ENCODE measurements at places on chromosomes 5 and 9. TPM values are rescaled to one million over a fixed set of nuclear protein-coding genes. Genes with fewer than 3 reads are reported as not detected.

DNA sequence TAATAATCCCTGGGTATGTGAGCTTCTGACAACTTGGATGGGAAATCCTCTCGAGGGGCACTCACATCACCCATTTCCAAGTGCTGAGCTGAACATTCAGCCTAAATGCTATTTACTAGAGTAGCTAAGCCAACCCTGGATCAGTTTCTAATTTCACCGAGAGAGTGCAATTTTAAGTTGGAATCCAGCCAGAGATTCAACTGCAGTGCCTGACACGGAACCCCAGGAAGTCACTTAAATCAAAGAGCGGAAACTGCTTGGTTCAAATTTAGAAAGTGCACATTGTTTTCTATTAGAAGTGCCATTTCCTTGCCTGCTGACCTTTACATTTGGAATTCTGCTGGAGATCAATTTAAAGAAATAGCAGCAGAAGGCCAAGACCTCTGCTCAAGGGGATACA lies 8.8 kb downstream of the SPRY4 start:
- no peak for DNase-seq
- H3K4me3 ChIP-seq = no peak overlapping the region
- no peaks in the 10 kb centered on the region for H3K27me3 ChIP-seq

GRCh38 chr5:9020996-9021395 lies 524.9 kb downstream of the SEMA5A start:
- no peak overlapping the region for H3K4me3 ChIP-seq
- no peaks in the 10 kb centered on the region for H3K36me3 ChIP-seq
- DNase-seq = no peak
- no peaks in the 10 kb centered on the region for H3K27me3 ChIP-seq
- H3K27ac ChIP-seq = no peak overlapping the region
- H3K4me1 ChIP-seq = no peaks in the 10 kb centered on the region

GRCh38 chr9:18531136-18532065 lies 57.4 kb downstream of the ADAMTSL1 start:
- no peaks in the 10 kb centered on the region for H3K4me1 ChIP-seq
- H3K27ac ChIP-seq = no peak overlapping the region
- no peak overlapping the region for H3K4me3 ChIP-seq

- H3K36me3 ChIP-seq = no peaks in the 10 kb centered on the region
- no peak overlapping the region for H3K27ac ChIP-seq
- no peaks in the 10 kb centered on the region for H3K27me3 ChIP-seq
- no peak overlapping the region for H3K4me3 ChIP-seq
- H3K4me1 ChIP-seq = peaks cover 9% of the 10 kb centered on the region
Measured at GRCh38 chr5:127922603-127923002, 161.0 kb upstream of the SLC12A2 start.

DNA sequence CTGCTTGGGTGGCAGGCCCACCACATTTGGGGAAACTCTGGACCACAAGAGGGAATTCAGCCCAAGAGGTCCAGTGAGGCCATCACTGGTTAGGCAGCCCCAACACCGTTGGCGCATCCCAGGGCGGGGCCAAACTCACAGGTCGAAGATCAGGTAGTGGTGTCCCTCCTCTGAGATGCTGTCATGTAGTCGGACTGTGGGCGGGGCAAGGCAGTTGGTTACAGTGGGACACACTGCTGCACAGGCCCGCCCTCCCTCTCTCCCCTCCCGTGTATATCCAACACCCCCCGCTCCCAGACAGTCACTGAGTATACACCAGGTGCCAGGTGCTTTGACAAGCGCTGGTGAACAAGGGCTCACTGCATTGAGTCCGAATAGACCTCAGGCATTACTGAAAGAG lies 32.1 kb downstream of the CAMK2A start:
- H3K4me3 ChIP-seq = no peak overlapping the region
- no peak for DNase-seq
- H3K4me1 ChIP-seq = peaks cover 17% of the 10 kb centered on the region

- no peaks in the 10 kb centered on the region for H3K36me3 ChIP-seq
- H3K27me3 ChIP-seq = 0 out of 2 replicates have a peak, but pooled peaks cover 3% of the 10 kb centered on the region
- DNase-seq = no peak
- no peaks in the 10 kb centered on the region for H3K4me1 ChIP-seq
- no peak overlapping the region for H3K4me3 ChIP-seq
Measured at GRCh38 chr9:101275769-101276250, 109.0 kb downstream of the BAAT start.

- H3K4me3 ChIP-seq = no peak overlapping the region
- H3K4me1 ChIP-seq = no peaks in the 10 kb centered on the region
- no peak overlapping the region for H3K27ac ChIP-seq
- H3K36me3 ChIP-seq = no peaks in the 10 kb centered on the region
- H3K27me3 ChIP-seq = no peaks in the 10 kb centered on the region
- peak; percentile 5 for DNase-seq
Measured at GRCh38 chr9:26723486-26723885, 169.1 kb downstream of the CAAP1 start.

Gene GTF2H2C
- 16.9 TPM for total RNA-seq

Gene PKD2L2
- 0.50 TPM for total RNA-seq

- no peak for DNase-seq
- H3K4me1 ChIP-seq = peaks cover 21% of the 10 kb centered on the region
- no peak overlapping the region for H3K4me3 ChIP-seq
- H3K27me3 ChIP-seq = no peaks in the 10 kb centered on the region
- no peak overlapping the region for H3K27ac ChIP-seq
- H3K36me3 ChIP-seq = no peaks in the 10 kb centered on the region
Measured at GRCh38 chr5:122063836-122064235, 14.2 kb downstream of the LOX start.

DNA sequence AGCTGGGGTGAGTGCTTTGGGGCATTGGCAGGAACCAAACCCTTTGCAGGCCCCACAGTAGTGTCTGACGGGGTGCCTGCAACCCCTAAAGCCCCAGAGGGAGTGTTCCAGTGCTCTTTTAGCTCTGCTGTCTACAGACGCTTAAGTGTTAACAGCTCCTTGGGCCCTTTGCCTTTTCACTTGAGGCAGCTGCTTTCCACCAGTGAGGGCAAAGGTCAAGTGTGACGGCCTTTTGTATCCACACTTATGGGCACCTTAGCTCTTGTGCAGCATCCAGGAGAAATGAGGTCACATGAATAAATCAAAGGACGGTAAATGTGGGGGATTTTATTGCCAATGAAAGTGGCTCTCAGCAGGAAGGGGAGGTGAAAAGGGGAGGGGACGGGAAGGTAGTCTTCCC lies 241.4 kb upstream of the PCSK5 start:
- no peaks in the 10 kb centered on the region for H3K36me3 ChIP-seq
- H3K4me1 ChIP-seq = no peaks in the 10 kb centered on the region
- no peak overlapping the region for H3K4me3 ChIP-seq
- no peak for DNase-seq
- no peak overlapping the region for H3K27ac ChIP-seq

DNA sequence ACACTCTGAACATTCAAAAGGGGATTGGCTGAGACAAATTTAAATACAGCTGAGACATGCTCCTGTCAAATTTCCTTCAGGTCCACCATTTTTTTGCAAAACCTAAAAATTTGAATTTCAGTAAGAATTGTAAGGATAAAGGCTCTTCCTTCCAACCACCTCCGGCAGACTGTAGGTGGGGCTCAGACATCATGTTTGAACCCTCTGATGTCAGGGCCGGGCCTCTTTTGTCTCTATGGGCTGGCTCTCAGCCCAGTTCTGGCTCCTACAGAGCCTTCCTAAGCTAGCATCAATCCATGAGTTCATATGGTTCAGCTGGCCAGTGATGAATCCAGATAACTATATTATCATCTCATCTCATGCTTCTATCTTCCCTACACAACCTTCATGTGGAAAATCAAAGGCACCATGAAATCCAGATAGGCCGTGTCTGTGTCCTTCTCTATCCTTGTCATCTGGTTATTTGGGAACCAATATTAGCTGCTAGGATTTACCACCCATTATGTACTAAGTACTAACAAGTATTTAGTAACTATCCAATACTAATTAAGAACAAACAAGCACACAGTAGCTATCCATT lies 44.2 kb downstream of the NIPSNAP3B start:
- peaks cover 54% of the 10 kb centered on the region for H3K36me3 ChIP-seq
- H3K27me3 ChIP-seq = no peaks in the 10 kb centered on the region
- H3K4me3 ChIP-seq = no peak overlapping the region
- H3K4me1 ChIP-seq = peaks cover 24% of the 10 kb centered on the region
